Glomerular endothelial cell (primary cell): ENCODE measurements at places on chromosomes 3 and 15.

DNA sequence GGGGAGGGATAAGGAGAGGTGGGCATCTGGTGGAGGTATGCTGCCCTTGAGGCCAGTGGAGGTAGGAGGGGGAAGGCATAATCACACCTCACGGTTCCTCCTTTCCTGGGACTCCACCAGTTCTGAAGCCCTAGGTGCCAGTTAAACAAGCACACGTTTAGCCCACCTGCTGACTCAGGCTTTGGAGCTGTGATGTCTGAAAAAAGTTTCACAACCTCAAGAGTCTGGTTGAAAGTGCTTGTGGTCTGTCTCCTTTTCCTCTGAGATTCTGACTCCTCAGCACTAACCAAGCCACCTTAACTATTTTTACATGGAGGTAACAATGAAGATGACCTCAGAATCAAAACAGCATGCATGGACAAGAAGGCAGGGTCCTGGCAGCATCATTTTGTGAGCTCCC lies 23.0 kb downstream of the HPS3 start:
- no peak for DNase-seq

DNA sequence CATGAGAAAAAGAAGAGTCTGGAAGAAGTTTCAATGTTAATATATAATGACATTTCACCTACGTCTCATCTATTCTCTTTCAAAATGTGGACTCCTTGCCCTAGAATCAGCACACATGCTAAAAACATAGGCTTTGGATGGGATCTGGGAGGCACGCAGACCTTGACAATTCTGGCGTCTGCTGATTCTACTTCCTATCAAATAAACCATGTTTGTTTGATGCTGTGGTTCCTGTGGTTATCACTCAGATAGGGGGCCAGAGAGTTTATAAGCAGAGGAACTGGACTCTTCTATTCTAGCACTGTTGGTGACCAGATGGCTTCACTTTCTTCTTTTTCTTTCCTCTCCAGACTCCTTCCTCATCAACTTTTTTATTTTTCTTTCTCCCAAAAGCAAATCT lies 336.8 kb downstream of the DIPK2A start:
- no peak for DNase-seq

- no peak for DNase-seq
Measured at GRCh38 chr15:28101983-28102441, 2.9 kb upstream of the OCA2 start.

DNA sequence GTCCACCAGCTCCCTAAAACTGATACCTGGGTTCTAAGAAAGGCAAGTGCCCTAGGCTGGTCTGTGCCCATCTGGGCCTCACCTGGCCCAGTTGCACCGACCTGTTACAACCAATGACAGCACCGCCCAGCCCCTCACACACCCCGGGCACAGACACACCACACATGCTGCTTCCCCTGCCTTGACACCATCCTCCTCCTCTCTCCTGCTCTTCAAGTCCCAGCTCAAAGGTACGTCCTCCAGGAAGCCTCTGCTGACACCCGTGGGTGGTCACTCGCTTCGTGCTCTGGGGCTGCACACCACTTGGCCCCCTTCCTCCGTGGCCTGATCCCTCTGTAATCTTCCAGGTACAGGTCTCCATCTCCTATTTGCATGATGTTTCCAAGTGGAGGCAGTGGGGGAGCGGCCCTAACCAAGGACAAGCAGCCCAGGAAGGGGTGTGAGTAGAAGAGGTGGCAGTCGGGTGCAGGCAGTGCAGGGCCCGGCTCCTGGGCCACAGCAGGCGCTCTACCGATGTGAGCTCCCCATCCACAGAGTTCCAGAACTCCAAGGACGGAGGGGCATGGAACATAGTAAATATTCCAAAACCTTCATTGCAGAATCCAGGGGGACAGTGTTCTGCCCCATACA lies 144.6 kb downstream of the NUP210 start:
- no peak for DNase-seq

DNA sequence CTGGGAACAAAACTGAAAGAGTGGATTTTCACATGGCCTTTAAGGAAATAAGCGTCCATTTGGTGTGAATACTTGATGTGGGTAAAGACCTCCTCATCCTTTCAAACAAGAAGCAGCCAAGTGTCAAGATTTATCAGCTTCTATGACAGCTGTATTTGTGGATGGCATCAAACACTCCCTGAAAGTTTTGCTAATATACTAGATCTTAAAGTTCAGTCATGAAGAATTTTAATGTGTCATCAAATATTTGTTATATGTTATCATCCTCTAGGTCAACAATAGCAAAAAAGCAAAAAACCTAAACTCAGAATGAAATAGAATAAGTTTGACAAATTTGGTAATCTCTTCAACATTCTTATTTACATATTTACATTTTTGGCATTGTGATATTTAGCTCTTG lies 29.1 kb upstream of the LYSMD4 start:
- no peak for DNase-seq

DNA sequence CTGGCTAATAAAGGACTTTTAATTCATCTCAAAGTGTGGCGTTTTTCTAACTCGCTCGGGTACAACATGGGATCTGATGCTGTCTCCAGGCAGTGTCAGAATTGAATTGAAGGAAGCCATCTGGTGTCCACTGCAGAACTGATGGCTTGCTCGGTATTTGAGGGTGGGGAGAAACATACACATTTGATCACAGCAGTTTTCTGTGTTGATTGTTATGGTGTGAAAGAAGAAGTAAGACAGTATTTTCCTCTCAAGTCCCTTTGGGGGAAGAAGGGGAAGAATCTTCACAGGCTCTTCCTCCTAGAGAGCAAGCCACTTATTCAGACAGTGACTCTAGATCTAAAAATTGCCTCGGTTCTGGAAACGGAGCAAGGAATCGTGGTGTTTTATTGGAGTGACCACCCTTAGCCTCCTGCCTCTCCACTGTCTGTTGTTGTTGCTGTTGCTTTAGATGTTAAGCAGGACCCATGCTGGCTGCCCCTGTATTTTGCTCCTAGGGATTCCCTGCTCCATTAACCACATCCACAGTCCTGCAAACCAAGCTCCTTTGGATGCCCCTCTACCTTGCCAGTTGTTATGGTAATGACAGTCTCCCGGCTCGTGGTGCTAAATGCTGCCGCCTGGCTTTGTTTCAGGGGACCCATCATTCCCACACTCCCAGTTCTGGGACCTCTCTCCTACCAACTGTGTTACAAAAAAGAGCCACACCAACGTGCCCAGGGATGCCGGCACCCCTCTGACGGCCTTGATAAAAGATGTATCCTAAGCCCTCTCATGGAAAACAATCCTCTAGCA lies 15.3 kb upstream of the MCCC1 start:
- DNase-seq, result no peak

GRCh38 chr3:53011324-53011723 lies 34.5 kb downstream of the SFMBT1 start:
- DNase-seq, result no peak

DNA sequence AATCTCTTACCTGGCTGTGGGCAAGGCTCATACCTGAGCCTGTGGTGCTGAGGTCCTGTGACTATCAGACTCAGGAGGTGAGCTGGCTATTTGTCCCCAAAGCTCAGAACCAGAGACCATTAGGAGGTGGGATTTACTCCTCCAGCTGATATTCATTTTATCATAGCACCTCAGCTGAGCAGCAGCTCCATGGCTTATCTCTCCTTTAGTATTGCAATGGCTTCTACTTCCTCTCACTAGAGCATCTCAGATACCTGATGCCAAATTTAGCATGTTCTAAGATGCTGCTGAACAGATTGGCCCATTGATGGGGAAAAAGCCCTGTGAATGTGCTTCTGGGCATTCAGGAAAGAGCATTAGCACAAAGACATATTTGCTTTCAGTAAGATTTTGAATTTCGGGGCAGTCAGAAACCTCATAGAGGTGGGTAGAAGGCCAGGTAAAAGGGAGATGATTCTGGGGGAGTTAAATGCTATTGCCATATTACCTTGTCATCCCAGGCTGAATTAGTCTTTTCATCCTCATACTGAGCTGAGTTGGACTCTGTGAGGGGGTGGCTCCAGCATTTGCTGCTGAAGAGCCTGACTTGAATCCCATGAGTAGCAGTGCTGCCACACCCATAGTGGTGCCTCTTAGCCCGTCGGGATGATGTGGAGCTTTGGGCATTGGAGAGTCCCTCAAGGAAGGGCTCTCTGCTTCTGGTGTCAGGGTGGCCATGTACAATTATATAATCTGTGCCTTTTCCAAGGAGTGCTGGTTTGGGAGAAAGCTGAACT lies 2.4 kb downstream of the BSN start:
- no peak for DNase-seq

DNA sequence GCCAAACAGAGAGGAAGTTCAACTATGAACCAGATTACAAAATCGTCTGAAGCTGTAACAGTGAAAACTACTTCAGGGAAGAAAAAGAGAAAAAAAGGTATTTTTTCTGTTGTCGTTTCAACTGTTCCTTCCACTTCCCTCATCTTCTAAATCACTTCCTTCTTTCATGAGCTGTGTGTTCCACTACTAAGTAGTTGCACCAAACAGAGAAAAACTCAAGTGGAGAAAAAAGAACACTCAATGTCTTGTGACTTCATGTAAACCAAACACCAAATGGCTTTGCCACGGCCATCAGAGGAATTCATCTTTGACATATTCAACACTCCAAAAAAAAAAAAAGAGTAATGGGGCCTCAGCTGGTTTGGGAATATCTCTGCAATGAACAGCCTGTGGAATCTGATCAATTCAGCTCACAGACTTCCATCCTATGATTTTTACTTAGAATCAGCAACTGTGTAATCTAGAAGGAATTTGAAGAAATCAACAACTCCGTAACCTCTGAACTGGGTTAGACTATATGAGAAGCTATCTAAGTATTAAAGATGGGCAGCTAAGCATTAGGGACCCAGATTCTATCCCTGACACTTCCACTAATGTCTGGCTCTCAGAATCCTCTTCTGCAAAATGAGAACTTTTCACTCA lies 47.5 kb upstream of the RNF7 start:
- DNase-seq, result no peak

DNA sequence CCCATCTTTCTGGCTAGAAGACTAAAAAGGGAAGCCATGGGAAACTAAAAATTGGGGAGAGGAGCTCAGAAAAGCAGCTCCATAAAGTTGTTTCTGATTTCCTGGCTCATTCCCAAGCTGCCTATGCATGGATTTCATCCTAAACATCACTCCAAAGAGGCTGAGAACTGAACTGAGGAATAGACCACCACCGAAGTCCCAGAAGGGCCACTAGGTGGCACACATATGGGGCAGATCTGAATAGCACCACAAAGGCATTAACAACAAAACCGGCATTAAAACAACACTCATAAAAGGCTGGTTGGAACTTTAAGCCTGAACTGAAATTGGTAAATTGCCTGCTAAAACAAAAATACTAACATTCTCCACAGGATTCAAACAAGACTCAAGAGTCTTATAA lies 106.3 kb downstream of the PLD1 start:
- DNase-seq, result no peak

DNA sequence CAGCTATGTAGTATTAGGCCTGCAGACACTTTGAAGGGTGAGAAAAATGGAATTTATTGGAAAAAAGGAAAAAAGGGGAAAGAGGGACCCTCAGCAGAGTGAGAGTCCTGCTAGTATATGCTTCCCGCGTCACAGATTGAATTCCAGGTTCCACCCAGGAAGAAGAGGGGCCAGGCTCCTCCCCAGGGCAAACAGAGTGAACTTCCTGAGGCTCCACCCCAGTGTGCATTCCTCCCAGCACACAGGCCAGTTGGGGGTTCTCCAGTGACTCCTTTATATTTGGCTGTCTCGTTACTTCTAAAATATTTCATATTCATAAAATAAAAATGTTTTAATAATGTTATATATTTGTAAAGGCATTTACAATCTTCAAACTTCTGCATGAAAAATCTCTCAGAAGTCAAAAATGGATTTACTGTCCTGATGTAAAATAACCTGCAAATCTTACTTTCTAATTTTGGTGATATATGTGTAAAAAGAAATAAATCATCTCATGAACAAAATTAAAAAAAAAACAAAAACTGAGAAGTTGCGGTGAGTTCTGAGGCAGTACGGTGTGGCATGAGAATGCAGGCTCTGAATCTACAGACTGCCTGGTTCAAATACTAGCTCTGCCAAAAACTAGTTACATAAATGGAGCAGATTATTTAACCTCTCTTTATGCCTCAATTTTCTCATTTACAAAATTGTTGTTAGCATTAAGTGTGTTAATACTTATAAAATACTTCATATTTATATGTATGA lies 175.8 kb upstream of the P2RY1 start:
- DNase-seq, result no peak

DNA sequence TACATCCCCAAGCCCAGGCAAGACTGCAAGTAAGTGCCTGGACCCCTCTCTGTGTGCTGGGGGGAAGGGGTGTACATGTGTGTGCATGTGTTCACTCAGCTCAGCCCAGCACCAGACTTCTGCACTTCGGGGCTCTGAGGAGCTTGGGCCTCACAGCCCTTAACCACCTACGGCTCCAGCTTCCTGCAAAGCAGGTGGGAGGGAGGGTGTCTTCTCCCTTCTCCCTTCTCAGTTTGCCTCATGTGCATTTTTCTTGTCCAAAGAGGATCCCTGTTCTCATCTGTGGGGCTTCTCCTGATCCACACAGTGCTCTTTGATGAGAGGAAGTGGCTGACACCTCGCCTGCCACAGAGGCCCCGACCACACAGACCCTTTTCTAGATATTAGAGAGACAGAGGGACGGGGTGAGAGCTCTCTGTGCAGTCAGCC lies 69.3 kb downstream of the MESD start:
- no peak for DNase-seq

DNA sequence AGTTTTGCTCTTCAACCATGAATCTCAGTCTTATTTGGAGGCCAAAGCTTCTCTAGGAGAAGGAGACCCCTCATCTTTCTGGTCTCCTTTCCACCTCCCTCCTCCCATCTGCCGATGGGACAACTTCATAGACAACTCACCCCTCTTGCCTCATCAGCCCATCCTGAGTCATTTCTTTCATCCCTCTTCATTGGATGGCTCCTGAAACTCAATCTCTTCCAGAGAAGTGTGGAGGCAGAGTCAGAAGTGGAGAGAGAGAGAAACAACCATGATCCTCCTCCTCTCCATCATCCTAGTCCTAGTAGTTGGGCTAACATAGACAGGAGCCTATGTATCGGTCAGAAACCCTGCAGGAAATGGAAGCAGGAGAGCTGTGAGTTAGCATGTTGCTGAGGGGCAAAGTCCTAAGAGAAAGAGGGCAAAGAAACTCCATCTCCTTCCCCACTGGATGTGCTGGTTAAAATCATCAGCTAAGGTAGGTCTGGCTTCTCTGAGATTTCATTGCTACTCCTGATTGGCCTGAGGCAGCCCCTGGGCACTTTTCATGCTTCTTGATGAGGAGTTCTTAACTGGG lies 21.3 kb upstream of the HCN4 start:
- DNase-seq, result no peak

GRCh38 chr3:851098-851790 lies 241.6 kb upstream of the CNTN6 start:
- no peak for DNase-seq

GRCh38 chr3:112900113-112900512 lies 53.4 kb upstream of the CD200R1L start:
- DNase-seq, result no peak

- DNase-seq, result no peak
Measured at GRCh38 chr3:124995460-124995994, 60.3 kb downstream of the HEG1 start.

- DNase-seq, result no peak
Measured at GRCh38 chr3:178129109-178129508, 407.1 kb upstream of the KCNMB2 start.
